Hematopoietic multipotent progenitor cell treated with erythropoietin and hydrocortisone succinate and interleukin-3 and kit ligand, for 15 days (in vitro differentiated cells): ENCODE measurements at places on chromosomes 7 and 10.
A peak's percentile ranks its signal among the peaks of the same experiment; 100 is the strongest.

GRCh38 chr10:71996592-71997371 is 32.6 kb downstream of the CHST3 start:
- DNase-seq = no peak

GRCh38 chr10:42980553-42981357 is 96.1 kb upstream of the RET start:
- DNase-seq = no peak

DNA sequence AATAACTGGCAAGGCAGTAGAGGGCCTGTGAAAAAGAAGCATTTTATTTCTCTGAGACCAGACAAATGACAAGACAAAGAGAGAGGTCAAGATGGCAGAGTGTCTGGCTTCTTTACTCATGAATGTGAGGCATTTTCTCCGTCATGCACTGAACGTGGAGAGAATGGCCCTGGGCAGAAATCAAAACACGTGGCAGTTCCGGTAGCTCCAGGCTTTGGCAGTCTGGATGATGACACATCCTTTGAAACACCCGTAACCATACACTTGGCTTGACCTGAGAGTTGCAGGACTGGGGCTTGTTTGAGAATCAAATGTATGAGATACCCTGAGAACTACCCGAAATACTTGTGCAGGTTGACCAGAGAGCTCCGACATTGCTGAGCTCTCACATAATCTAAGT is 537.6 kb downstream of the ACTR3B start:
- no peak for DNase-seq

DNA sequence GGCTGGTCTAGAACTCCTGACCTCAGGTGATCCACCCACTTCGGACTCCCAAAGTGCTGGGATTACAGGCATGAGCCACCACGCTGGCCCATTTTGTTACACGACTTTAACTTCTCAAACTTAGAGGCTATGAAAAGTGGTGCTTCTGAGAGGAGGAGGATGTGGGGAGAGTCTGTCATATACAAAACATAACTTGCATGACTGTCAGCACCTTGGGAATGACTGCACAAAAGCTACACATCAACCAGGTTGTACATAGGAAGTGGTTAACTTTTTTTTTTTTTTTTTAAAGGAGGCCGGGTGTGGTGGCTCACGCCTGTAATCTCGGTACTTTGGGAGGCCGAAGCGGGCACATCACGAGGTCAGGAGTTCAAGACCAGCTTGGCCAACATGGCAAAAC is 43.4 kb upstream of the GSDME start:
- no peak for DNase-seq

- DNase-seq = no peak
Observed at GRCh38 chr10:113627836-113628235, 36.0 kb downstream of the NRAP start.

DNA sequence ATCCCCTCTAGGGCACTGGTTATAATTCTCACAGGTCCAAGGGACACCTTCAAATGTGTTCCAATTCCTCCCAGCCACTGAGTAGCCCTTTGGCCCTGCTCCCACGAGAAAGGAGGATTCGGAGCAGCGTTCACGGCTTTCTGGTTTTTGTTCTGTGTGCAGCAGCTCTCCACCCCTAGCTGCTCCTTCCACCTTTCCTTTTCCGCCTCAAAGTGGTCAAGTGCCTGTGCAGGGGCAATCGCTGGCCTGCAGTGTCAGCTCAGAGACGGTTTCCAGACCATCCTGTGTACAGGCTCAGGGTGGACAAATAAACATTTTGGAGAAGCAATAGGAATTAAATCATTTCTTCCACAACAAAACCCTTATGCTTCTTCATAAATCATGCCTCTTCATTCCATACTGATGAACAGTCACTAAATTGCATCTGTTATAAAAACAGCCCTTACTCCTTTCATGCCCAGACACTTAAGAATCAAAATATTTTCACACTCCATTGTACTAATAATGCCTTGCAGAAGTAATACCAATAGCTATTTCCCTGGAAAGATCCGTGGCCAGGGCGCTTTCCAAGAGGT is 1.1 kb downstream of the KIAA1549 start:
- no peak for DNase-seq

- no peak for DNase-seq
Observed at GRCh38 chr10:47453141-47454007, 30.5 kb downstream of the ANXA8 start.

DNA sequence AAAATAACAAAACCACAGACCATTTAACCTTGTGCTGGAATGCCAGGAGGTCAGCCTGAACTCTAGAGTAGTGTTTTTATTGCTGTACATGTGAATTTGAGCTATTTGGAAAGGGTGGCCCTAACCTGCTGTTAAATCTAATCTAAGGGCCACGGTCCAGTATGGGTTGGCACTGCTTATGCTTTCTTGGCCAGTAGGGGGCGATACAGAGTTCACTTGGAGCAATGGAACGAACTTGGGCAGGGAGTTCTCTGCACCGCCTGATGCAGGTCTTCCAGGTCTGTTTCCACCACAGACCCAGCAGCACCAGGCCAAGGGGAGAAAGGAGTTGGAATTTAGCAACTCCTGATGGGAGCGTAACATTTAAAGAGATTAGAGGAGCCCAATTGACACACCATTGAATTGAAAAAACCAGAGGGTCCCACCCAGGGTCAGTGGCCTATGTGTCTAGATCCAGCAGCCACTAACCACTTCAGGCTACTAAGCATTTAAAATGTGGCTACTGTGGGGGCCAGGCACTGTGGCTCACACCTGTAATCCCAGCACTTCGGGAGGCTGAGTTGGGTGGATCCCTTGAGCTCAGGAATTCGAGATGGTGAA is 75.7 kb upstream of the EFCAB10 start:
- peak; percentile 78 for DNase-seq

GRCh38 chr10:62631241-62631640 is 173.3 kb upstream of the ADO start:
- no peak for DNase-seq

DNA sequence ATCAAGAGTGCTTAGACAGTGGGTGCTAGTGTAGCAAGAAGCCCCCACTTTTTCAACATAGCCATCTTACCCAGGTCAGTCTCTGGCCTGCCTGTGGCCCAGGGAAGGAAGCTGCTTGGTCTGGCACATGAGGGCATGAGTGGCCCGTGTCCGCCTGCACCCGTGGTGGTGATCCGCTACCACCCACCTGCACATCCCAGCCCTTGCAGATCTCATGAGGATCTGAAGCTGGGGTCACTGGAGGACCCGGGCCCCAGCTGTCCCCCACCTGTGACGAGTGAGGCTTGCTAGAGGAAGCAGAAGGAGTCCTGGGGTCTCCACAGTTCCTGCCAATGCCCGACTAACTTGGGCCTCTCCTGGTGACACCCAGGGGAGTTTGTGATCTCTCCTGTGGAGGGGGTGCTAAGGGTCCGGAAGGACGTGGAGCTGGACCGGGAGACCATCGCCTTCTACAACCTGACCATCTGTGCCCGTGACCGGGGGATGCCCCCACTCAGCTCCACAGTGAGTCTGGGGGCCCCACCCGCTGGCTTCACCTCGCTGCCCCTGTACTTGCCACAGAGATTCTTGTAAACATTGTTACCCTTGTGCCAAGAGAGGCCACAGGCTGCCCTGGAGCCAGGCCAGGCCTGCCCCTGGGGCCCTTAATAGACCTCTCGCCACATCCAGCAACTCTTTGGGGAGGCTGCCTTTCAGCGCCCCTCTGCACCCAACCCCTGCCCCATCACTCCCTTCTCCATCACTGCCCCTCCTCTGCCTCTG is 10.8 kb upstream of the VSIR start:
- DNase-seq = no peak
